ENCODE measurements at places on chromosomes 2 and 18. TPM values are rescaled to one million over a fixed set of nuclear protein-coding genes. Genes with fewer than 3 reads are reported as not detected.

DNA sequence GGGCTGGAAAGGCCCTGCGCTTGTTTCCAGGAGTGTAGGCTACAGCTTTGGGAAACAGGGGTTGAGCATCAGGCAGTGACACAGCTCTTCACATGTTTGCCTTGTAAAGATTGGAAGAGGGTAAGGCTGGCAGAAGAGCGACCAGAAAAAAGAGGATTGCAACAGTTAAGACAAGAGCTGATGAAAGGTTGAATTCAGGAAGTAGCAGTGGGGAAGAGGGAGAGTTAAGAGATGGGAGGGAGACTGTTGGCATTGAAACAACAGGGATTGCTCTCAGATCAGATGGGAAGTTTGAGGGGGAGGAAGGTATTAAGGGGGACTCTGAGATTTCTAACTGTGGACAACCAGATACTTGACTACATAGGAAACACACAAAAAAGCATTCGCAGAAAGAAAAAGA lies 96.9 kb downstream of the CTAGE1 start:
- DNase-seq, result no peak
- peaks cover 13% of the 10 kb centered on the region for H3K4me1 ChIP-seq
- H3K36me3 ChIP-seq, result no peaks in the 10 kb centered on the region
- H3K4me3 ChIP-seq, result no peak overlapping the region

- peaks cover 16% of the 10 kb centered on the region for H3K36me3 ChIP-seq
- H3K27ac ChIP-seq, result no peak overlapping the region
- no peak overlapping the region for H3K4me3 ChIP-seq
- DNase-seq, result no peak
- H3K27me3 ChIP-seq, result no peaks in the 10 kb centered on the region
- H3K4me1 ChIP-seq, result peaks cover 11% of the 10 kb centered on the region
These were observed 10.8 kb downstream of the AGFG1 start for GRCh38 chr2:227482638-227483340.

- no peaks in the 10 kb centered on the region for H3K27me3 ChIP-seq
- no peaks in the 10 kb centered on the region for H3K36me3 ChIP-seq
- no peak for DNase-seq
These were observed 281.7 kb upstream of the LRATD1 start for GRCh38 chr2:14350856-14351255.

DNA sequence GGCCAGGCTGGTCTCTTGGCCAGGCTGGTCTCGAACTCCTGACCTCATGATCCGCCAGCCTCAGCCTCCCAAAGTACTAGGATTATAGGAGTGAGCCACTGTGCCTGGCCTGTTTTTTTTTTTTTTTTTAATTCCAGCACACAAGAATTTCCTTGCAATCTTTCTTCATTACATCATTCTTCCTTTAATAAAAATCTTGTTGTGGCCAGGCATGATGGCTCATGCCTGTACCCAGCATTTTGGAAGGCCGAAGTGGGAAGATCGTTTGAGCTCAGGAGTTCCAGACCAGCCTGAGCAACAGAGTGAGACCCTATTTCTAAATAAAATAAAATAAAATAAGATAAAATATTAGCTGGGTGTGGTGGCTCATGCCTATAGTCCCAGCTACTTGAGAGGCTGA lies 21.4 kb upstream of the PLEKHM3 start:
- DNase-seq, result no peak
- H3K4me1 ChIP-seq, result peaks cover 2% of the 10 kb centered on the region
- no peak overlapping the region for H3K4me3 ChIP-seq
- H3K36me3 ChIP-seq, result no peaks in the 10 kb centered on the region

DNA sequence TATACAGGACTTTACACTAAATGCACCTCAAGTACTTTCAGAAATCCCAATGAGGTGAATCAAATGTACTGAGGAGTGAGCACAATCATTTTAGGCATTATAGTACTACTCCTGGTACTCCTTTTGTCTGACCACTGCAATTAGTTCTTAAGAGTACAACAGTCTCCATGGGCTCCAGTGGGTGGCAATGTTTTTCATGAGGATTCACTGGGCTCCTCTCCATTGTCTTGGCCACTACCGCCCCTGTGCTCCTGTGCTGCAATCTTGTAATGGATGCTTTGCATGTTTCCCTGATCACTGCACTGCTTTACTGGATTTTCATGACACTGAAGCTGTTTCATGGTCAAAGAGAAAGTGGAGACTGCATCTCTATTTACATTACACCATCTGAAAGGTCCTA lies 268.5 kb upstream of the ZSWIM2 start:
- H3K4me1 ChIP-seq, result no peaks in the 10 kb centered on the region
- no peak for DNase-seq
- no peaks in the 10 kb centered on the region for H3K27me3 ChIP-seq
- no peaks in the 10 kb centered on the region for H3K36me3 ChIP-seq
- H3K4me3 ChIP-seq, result no peak overlapping the region

DNA sequence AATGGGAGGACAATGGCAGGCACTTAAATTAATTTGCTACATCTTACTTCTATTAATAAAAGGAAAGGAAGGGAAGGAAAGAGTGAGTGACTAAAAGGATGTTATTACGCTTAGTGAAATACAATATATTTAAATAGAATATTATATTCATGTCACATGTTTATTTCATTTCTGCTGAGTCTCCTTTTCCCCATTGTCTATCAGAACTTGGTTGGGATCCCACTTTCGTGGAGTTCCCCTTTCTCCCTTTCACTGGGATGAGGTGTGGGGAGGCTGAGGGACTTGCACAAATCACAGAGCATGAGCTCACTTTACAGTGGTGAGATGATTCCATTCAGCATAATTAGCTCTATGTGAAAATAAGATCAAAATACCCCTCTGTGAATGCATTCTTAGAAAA lies 730.6 kb downstream of the TSN start:
- no peak overlapping the region for H3K27ac ChIP-seq
- no peak for DNase-seq
- no peak overlapping the region for H3K4me3 ChIP-seq
- H3K4me1 ChIP-seq, result peaks cover 7% of the 10 kb centered on the region
- no peaks in the 10 kb centered on the region for H3K27me3 ChIP-seq
- H3K36me3 ChIP-seq, result no peaks in the 10 kb centered on the region

The UGT1A9 gene
- not detected for total RNA-seq

The SOCS6 gene
- 36.3 TPM for total RNA-seq

The PLEKHH2 gene
- 10.4 TPM for total RNA-seq

DNA sequence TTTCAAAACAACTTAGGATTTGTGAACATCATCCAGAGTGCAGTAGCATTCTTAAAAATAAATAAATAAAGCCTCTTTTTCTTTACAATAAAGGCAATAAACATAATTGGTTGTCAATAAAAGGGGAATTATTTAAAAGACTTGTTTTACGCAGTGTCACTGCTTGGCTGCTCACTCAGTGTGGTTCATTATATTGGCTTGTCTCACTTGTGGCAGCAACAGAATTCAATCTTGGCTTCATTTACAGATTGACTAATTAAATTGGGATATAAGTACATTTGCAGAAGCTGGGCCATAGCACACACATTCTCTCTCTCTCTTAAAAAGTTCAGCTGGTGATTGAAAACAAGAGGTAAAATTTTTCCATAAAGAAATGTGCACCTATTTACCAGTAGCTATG lies 1027.6 kb downstream of the LRP1B start:
- no peak overlapping the region for H3K4me3 ChIP-seq
- no peak overlapping the region for H3K27ac ChIP-seq
- peaks cover 6% of the 10 kb centered on the region for H3K4me1 ChIP-seq

DNA sequence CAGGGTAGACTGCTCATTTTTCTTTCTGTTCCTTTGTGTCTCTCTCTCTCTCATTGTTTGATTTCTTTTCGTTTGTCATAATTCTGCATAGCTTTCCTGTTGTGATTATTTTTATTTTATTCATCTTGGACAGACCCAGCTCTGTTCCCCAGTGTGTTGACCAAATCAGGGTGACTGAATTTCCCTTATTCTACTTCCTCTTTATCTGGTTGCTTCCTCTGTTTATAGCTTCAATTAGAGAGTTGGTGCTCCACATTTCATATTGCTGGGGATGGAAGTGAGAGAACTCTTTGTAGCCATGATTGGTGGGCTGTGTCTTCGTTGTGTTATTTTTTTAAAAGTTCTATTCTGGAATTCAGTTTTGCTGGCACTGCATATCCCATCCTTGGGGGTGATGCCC lies 19.1 kb downstream of the PROKR1 start:
- H3K27ac ChIP-seq, result no peak overlapping the region
- H3K4me3 ChIP-seq, result no peak overlapping the region
- no peaks in the 10 kb centered on the region for H3K36me3 ChIP-seq

DNA sequence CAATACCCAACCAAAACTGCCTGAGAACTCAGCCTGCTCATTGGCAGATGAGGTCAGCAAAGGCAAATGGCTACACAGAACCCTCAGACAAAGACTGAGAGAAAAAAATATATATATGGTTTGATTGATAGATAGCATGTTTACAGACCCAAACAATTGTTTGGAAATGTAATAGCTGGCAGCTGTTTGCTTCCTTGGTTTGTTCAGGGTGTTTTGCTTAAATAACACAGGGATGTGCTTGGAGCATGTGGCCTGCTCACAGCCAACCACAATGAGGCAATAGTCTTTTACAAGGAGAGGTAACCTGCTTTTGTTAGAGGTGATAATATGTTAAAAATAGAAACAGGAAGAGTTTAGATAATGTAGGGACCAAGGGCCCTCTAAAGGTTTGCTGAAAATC lies 84.5 kb downstream of the PDK1 start:
- peaks cover 3% of the 10 kb centered on the region for H3K27me3 ChIP-seq
- no peaks in the 10 kb centered on the region for H3K36me3 ChIP-seq
- no peak overlapping the region for H3K27ac ChIP-seq
- no peak overlapping the region for H3K4me3 ChIP-seq

DNA sequence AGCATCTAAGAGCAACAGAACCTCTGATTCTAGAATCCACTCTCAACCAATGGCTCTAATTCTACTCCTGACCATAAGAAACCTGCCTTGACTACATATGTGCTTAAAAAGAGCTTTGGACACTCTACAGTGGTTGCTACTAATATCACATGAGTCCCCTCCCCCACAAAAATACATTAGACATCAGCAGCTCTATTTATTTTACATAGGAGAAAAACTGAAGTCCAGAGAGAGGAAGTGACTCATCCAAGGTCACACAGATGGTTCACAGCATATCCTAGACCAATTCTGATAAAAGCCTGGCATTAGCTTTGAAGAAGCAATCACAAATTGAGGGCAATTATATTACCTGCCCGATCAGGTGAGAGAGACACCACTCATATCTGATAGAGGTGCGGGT lies 49.8 kb downstream of the ALK start:
- DNase-seq, result no peak
- H3K27ac ChIP-seq, result no peak overlapping the region
- peaks cover 8% of the 10 kb centered on the region for H3K27me3 ChIP-seq
- H3K36me3 ChIP-seq, result no peaks in the 10 kb centered on the region
- H3K4me1 ChIP-seq, result no peaks in the 10 kb centered on the region

GRCh38 chr18:73976433-73976832 lies 171.2 kb downstream of the FBXO15 start:
- H3K4me3 ChIP-seq, result no peak overlapping the region
- DNase-seq, result no peak
- H3K36me3 ChIP-seq, result no peaks in the 10 kb centered on the region
- peaks cover 7% of the 10 kb centered on the region for H3K4me1 ChIP-seq
- H3K27ac ChIP-seq, result no peak overlapping the region

DNA sequence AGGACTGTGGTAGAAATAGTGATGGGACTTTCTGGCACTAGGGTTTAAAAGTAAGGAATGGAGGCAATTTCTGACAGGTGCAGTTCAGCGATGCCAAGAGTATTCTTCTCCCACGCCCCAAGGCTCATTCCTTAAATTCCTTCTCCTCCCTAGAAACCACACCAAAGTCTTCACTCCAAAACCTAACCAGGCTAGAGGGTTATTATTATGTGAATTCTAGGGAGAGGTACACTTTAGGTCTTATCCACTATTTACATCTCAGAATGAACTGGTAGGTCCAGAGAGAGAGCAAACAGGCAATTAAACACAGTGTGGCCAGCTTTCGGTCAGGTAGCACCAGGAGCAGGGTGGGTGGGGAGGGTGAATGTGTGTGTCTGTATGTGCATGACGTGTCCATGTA lies 11.4 kb downstream of the IL1F10 start:
- no peaks in the 10 kb centered on the region for H3K36me3 ChIP-seq
- no peak overlapping the region for H3K4me3 ChIP-seq
- no peak for DNase-seq
- H3K27me3 ChIP-seq, result peaks cover 26% of the 10 kb centered on the region
- H3K27ac ChIP-seq, result no peak overlapping the region
- H3K4me1 ChIP-seq, result peaks cover 7% of the 10 kb centered on the region

- H3K36me3 ChIP-seq, result no peaks in the 10 kb centered on the region
- no peaks in the 10 kb centered on the region for H3K4me1 ChIP-seq
- H3K4me3 ChIP-seq, result no peak overlapping the region
- no peak overlapping the region for H3K27ac ChIP-seq
- no peak for DNase-seq
- H3K27me3 ChIP-seq, result peaks cover 2% of the 10 kb centered on the region
These were observed 25.4 kb upstream of the DTNB start for GRCh38 chr2:25698752-25699151.

The GKN1 gene
- not detected for total RNA-seq

The LIMS2 gene
- 6.1 TPM for total RNA-seq

- H3K36me3 ChIP-seq, result no peaks in the 10 kb centered on the region
- H3K4me3 ChIP-seq, result no peak overlapping the region
- H3K27me3 ChIP-seq, result no peaks in the 10 kb centered on the region
- no peak for DNase-seq
These were observed 101.7 kb upstream of the ZNF236 start for GRCh38 chr18:76720683-76721082.

DNA sequence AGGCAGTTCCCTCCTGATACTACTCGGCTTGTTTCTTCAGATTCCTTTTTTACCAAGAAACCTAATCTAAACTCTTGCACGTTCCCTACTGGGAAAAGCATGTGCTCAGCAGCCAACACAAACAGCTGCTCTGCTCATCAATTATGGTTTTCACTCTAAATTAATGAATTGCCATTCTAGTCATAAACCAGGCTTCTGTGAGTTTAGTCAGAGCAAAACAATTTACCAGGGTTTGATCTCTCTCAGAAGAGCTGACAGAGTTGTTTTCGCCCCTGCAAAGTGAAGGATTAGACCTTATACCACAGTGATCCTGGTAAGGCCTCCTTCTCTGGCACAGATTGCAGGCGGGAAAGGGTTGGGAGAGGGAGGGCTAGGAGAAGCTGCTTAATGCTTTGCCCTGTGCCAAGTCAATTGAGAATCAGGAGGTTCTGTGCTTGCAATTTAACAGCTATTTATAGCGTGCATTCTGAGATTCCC lies 57.2 kb downstream of the REEP1 start:
- H3K27me3 ChIP-seq, result peaks cover 3% of the 10 kb centered on the region
- H3K36me3 ChIP-seq, result no peaks in the 10 kb centered on the region
- no peak for DNase-seq
- H3K4me3 ChIP-seq, result no peak overlapping the region

- H3K36me3 ChIP-seq, result no peaks in the 10 kb centered on the region
- H3K27me3 ChIP-seq, result peaks cover 3% of the 10 kb centered on the region
- H3K4me3 ChIP-seq, result no peak overlapping the region
- no peak overlapping the region for H3K27ac ChIP-seq
- no peak for DNase-seq
These were observed 773.7 kb upstream of the RAB6C start for GRCh38 chr2:129205766-129206165.

The TEX44 gene
- total RNA-seq, result not detected

The MDH1 gene
- total RNA-seq, result 125 TPM

DNA sequence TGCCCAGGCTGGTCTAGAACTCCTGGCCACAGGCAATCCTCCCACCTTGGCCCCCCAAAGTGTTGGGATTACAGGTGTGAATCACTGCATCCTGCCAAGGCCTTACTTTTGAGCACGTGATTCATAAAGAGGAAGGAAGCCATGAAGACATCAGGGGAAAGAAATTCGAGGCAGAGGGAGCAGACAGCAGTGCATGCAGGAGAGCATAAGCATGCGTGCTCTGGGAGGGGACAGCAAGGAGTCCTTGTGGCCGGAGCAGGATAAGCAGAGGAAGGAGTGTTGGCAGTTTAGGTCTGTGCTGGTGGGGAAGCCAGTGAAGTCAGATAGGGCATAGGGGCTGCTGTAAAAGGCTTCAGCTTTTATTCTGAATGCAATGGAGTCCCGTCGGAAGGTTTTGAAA lies 400.5 kb upstream of the RAB12 start:
- H3K36me3 ChIP-seq, result peaks cover 2% of the 10 kb centered on the region
- no peak for DNase-seq
- no peak overlapping the region for H3K4me3 ChIP-seq
- no peak overlapping the region for H3K27ac ChIP-seq
